Fibroblast of skin of scalp (primary cell): ENCODE measurements at places on chromosomes 1 and 21.
A peak's percentile ranks its signal among the peaks of the same experiment; 100 is the strongest.

GRCh38 chr1:12229386-12229834, 420 bp upstream of the VPS13D start:
- DNase-seq, result no peak

- no peak for DNase-seq
Observed at GRCh38 chr1:107530543-107530942, 389.7 kb downstream of the NTNG1 start.

DNA sequence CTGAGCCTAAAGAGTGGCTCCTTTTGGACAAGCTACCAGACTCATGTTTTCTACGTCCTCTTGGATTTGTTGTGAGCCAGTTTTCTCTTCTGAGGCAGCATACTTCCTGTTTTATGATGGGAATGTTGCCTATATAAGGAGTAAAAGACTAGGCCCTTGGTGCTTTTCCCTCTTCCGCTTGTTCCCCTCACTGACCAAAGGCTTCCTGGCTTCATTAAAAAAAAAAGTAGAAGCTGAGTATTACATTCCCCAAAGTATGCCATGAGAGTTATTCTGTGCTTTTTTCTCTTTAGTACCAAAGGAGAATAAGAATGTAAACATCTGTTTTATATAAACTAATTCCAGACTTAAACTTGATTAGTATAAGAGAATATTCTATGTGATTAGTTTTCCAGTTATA, 6.5 kb upstream of the HMCN1 start:
- DNase-seq, result peak; percentile 53

DNA sequence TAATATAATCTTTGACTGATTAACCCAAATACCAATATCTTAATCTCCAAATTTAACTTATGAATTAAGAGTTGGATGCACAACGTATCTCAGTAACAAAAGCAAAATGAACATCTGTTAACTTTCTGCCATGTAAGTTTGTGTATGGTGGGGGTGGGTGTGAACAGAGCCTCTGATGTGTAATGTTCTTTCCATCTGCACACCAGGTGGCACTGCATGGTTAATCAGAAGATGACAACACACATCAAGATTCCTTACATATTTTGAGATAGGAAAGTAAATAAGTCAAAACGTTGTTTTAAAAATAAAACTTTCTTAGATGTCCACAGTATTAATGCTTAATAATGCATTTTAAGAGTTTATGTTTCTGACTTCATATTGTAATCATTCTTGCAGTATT, 251.9 kb downstream of the DPYD start:
- DNase-seq, result peak; percentile 48

- DNase-seq, result no peak
Observed at GRCh38 chr1:178928041-178928440, 57.2 kb upstream of the ANGPTL1 start.

DNA sequence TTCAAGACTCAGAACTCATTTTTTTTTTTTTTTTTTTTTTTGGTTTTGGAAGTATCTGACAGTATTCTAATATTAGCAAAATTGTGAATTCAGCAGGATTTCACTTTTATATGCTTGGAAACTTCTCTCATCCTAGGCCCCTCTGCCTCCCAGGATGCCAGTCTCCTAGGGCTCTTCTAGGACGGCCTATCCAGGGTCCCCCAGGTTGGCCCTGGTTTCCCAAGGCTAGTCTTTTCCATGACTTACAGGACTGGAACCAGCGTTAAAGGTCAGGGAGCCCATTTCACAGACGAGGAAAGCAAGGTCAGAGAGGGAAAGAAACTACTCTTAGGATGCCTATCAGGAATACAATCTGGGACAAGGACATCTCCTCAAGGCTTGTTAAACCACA, 412.5 kb downstream of the PTPRU start:
- no peak for DNase-seq

DNA sequence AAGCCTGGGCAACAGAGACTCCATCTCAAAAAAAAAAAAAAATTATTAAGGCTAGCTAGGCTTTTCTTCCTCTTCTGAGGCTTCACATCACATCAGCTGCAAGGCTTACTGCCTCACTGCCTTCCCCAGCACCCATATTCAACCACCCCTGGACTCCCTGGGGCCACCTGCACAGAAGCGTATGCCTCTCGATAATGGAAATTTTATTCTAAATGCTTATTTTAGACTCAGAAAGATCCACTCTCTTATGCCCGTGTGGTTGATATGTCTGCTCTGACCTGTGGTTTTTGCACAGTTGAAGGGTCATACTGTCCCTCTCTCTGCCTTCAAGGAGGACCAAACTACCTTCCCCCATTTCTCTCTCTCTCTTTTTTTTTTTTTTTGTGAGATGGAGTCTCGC, 1.5 kb upstream of the FCRLA start:
- DNase-seq, result no peak

GRCh38 chr1:21264898-21265297, 25.4 kb downstream of the ECE1 start:
- peak; percentile 33 for DNase-seq

DNA sequence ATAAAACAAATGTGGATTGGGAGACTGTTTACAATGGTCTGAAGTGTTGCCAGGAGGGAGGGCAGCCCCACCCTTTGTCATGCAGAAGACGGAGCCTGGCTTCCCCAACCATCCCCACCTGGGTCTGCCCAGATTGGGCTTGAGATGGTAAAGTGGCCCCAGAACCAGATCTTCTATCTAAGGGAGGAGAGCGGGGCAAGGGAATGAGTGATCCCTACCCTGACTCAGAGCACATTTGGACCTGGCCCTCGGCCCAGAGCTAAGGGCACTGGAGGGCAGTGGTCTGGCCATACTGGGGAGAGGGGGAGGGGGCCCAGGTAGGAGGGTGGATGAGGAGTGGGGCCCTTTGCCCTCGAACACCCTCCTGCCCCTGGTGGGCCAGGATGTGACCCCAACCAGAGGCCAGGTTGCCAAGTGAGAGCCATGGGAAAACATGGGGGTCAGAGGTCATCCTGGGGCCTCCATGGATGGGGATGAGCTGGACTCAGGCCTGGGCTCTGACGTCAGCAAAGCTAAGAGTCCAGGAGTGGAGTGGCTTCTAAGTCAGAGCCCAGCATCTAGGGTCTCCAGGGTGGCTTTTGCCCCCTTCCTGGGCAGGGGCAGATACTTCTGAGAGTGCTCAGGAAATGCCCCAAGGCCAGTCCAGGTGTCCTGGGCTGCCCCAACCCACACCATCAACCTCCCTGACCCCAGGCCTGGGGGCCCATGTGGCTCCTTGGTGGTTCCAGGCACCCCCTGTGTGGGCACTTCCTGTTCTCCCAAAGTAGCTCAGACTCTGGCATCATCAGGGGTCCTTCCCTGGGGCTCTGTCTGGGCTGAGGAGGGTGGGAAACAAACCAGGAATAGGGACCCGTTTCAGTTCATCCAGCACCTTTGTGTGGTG, 1.6 kb upstream of the LEFTY1 start:
- no peak for DNase-seq

DNA sequence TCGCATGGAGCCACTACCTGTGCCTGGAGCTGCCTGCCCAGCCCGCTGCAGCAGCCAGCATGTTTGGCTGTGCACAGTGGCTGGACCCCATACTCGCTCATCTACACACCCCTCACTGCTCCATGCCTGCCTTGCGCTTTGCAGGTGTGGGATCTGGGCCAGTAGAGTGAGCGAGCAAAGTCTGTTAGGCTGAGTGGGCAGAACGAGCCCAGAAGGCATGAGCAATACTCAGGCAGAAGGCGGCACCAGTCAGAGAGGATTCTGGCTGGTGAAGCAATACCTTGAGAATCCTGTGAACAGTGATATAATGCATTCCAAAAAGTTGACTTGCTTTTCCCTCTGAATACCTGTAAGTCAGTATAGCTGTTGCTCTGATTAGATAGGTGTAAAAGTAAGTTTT, 816.4 kb downstream of the KCNT2 start:
- DNase-seq, result no peak
